ENCODE measurements at places on chromosomes 1 and 21. TPM values are rescaled to one million over a fixed set of nuclear protein-coding genes. Genes with fewer than 3 reads are reported as not detected.

VCAM1 gene
- polyA plus RNA-seq = 32.3 TPM

SLC26A9 gene
- polyA plus RNA-seq = not detected

DNA sequence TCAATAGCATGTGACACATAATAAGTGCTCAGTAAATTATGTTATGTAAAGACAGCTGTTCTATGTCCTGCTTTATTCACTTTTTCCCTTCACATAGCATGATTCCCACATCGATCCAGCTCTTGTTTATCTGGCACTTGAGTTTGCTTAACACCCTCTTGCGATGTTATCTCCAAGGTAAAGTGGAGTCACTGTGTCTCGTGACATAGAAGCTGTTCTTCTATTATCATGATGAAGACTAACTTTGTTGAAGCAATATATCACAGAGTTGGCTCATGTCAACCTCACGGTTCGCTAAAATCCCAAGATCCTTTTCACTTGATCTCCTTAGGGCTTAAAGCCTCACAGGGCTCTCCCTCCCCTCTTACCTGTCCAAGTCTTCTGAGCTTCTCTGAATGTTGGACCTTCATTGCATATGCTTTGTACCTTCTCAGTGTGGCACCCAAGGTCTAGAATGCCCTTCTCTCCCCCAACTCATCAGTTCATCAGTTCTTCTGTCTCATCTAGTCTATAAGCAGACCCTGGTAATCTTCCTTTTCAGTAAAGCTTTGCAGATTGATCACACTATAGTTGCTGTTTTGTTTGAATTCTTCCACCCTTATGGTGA is 38.0 kb downstream of the PLXNA2 start:
- no peak for DNase-seq

DNA sequence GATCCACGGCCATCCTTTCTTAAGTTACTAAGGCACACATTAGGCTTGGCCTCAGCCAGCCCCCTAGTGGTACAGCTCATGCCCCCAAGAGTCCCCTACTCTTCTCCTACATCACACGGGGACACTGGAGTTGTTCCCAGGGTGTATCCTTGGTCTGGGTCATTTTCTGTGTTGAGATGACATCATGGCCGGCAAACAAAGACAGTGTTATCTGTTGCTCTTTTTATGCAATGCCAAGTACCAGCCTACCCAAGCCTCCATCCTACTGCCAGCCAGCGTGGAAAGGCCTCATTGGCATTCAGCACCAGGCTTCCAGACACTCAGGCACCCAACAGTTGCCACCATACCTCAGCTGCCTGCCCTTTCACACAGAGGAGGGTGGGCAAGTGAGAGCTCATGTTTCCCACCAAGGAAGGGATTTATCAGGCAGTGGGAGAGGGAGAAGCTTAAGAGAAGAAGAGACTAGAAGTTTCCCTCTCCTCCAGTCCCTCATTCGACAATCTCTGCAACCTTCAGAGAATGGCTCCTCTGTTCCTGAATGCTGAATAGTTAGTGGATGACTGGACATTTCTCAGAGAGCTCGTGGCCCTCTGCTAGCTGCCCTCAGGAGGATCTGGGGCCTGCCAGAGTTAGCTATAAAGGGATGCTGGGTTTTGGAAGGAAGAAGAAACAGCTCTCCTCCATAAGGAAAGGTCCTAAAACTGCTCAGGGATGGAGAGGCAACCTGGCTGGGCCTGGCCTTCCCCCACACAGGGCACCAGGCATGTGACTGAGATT is 17.7 kb downstream of the CBR1 start:
- peak; percentile 46 for DNase-seq

DNA sequence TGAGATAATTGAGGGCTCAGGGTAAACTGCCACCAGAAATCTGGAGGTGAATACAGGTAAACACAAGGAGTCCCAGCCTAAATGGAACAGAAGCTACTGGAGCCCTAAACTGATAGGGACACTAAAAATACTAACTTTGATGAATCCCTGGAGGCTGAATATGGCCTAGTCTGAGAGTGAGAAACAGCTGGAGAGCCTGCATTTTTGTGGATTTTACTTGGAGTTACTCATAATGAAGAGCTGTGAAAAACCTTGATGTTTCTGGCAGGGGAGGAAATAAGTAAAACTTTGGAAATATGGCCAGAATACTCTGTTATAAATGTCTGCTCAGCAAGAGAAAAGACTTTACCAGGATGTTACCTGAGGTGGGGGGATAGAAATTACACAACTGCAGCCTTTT is 164.4 kb downstream of the LIPI start:
- no peak for DNase-seq

- DNase-seq = no peak
Measured at GRCh38 chr1:218284377-218284916, 646 bp upstream of the RRP15 start.

GRCh38 chr21:17805966-17806365 is 13.2 kb downstream of the C21orf91 start:
- no peak for DNase-seq

DNA sequence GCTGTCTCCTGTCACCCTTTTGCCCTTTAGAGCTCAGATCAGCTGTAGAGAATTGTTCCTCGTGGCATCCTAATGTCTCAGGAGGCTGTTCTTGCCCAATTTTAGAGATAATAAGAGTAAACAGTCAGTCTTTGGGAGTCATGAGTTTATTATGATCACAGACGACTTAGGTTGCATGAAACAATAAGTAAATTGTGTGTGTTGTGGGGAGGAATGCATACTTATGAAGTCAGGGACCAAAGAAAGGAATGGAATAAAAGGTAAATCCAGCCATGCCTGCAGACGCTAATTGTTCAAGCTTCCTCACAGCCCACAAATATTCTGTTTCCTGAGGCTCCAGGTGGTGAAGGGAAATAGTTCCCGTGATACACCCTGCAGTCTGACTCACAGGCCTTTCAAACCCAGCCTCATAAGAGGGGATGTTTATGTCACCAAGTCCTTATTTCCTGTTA is 897 bp downstream of the EPHX4 start:
- no peak for DNase-seq

DNA sequence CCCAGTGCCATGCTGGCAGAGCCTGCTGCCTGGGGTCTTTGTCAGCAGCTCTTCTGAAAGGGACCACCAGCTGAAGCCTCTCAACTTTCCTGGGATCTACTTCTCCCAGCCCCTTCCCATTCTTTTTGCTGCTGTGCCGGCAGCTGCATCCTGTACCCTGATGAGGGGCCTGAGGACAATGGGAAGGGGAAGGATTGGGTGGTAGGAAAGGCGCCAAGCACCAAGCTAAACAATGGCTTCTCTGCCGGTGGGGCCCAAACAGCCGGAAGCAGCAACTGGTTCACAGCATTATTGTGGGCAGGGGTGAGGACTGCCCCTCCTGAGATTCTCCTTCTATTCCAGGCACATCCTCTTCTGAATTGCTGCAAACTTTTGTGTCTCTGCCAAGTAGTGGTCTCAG is 5.0 kb upstream of the EFCAB14 start:
- DNase-seq = no peak

GRCh38 chr1:3030663-3031381 is 9.6 kb downstream of the ACTRT2 start:
- no peak for DNase-seq

Data from adrenal gland (tissue), 19 donors.